Effector memory CD8-positive, alpha-beta T cell (primary cell): ENCODE measurements at places on chromosomes 1 and 21.

DNA sequence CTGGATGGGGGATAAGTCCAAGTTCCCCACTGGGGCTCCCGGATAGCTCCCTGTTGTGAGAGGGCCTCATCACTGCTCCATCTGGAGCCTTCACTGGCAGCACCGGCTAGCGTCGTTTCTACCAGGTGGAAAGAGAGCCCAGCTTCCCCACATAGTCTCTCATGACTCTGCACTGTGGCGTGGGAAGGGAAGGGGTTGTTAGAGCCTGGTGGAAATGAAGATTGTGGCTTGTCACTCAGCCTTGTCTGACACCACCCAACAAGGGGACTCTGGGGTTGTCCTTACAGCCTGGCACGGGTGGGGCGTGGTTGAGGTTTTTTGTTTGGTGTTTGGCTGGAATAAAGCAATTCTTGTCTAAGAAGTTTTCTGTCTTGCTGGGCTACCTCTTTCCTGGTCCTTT is 94.6 kb downstream of the ADARB1 start:
- no peak for DNase-seq

- DNase-seq = no peak
Observed at GRCh38 chr1:24191860-24192259, 4.8 kb upstream of the IFNLR1 start.

DNA sequence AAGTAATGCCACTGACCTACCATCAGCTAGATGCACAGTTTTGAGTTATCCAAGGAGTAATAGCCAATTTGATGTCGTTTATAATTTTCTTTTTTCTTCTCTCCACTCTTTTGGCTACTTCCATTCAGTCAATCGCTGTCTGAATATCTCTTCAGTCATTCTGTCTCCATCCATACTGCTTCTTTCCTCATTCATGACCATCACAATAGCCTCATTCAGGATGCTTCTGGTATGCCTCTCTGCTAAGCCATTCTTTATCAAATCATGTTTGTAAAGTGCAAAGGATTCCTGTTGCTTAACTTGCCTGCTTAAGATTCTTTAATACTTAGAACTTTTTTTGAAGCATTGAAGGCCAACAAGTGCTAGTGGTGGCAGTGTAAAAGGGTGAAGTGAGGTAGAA is 20.2 kb downstream of the TYW3 start:
- DNase-seq = no peak

DNA sequence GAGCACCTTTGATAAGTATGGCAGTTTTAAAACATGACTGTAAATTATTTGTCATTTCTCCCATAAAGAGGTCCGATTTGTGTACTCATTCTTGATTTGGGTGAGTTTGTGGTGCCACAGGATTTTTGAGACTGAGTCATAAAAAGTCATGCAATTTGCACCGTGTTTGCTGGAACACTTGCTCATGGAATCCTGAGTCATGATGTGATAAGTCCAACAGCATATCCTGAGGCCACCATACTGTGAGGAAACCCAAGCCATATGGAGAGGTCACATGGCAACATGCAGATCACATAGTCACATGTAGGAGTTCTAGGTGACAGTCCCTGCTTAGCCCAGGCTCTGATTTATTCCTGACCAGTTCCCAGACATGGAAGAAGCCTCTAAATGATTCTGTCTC is 40.8 kb upstream of the PRRX1 start:
- no peak for DNase-seq

DNA sequence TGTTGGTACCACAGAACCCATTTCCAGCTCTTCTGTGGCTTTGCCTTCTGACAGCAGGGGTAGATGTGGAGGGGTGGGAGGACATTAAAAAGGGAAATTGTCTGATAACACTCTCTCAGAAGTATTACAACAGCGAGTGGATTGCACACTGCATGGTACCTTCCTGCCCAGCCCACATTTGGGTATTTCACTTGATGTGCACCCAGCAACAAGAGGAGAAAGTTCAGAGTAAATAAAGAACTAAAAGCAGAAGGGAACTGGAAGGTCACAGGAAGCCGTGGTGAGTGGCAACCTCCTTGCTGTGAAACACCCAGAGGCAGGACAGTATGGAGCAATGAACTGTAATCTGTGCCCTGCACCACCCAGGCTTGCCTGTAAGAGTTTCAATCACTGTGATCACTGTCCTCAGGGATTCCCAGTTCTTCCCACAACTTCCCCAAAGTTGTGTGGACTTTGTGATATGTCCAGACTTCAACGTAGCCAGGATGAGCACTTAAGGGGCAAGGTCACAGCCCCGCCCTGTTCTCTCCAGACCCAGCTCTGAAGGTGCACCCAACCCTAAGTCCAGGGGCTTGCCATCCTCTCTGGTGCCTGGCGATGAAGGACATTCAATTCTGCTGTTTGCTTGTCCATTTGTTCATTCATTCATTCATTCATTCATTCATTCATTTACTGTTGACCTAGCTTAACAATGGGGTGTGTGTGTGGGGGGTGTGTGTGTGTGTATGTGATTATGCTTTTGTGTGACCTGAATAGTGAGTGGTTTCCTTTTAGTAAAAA is 18.7 kb upstream of the F5 start:
- DNase-seq = peak; percentile 47

- DNase-seq = no peak
Observed at GRCh38 chr1:182357171-182357570, 34.4 kb downstream of the GLUL start.

- DNase-seq = no peak
Observed at GRCh38 chr1:26524181-26524580, 5.4 kb upstream of the RPS6KA1 start.

GRCh38 chr1:157624471-157624870 is 26.6 kb upstream of the FCRL4 start:
- no peak for DNase-seq

DNA sequence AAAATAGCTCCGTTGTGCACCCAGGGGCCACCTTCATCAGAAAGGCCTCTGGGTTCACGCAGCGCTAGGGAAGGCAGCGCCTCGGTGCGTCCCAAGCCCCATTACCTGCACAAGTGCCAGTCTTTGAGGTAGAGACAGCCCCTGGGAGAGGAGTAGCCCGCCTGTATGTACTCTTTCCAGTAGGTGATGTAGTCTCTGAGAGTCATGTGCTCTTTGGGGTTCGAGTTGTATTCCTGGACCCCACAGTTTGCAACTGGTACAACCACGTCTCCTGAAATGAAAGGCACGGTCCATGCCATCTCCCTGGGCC is 601 bp downstream of the JMJD4 start:
- no peak for DNase-seq

DNA sequence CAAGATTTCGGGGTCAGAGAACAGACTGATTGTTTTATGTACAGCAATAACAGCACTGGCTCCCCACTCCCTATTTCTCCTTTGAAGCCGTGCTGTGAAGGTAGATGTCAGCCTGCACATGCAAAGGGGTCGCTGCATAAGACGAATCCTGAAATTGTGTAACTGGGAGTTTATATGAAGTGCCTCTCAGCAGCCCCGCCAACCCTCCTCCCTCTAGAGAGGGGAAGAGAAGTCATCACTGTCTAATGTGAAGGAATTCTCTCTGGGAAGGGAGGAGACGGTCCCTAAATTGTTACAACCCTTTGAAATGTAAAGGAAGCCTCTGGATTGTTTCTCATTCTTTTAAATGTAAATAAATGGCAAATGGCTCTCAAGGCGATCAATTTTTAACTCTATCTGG is 545.3 kb downstream of the PLA2G4A start:
- no peak for DNase-seq

DNA sequence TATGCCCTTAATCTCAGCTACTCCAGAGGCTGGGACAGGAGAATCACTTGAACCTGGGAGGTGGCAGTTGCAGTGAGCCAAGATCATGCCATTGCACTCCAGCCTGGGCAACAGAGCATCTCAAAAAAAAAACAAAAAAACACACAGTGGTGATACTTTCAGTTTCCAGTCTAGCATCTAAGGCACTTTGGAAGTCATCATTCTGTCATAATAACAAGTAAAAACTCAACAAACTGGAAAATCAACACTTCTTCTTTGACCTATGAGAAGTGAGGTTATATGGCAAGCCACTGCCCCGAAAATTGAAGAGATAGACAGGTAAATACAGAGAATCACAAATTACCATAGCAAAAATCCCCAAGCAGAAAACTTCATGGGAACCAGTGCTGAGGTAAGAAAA is 51.9 kb downstream of the IL12RB2 start:
- DNase-seq = no peak

- DNase-seq = no peak
Observed at GRCh38 chr1:177133977-177134538, 30.5 kb downstream of the ASTN1 start.

DNA sequence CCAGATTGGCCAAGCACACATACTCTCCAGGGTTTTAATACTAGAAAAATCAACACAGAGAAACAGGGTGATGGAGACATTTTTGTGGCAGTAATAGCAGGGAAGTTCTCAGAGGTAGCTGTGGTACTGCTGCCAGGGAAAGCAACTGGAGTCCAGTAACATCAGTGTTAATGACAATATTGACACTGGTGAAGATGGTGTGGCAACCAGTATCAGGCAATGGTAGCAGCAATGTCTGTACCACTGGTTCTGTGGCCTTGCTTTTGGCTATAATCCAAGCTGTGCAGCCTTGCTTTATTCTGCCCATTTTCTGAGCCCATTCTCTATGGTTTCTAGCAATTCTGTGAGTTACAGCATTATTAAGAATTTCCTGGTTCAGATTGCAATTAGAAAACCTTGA is 1.6 kb upstream of the SNX7 start:
- DNase-seq = no peak

GRCh38 chr1:39204441-39205081 is at the start of gene MACF1:
TSS of gene MACF1 (plus strand) at chr1:39204695. CDS start at chr1:39205023, 328 bp downstream.
- no peak for DNase-seq

GRCh38 chr1:6465461-6466005 is 440 bp downstream of the TNFRSF25 start:
- DNase-seq = peak; percentile 47

GRCh38 chr1:46136711-46137110 is 4.3 kb upstream of the PIK3R3 start:
- no peak for DNase-seq

GRCh38 chr1:107776900-107777663 is 187.9 kb downstream of the VAV3 start:
- no peak for DNase-seq

- peak; percentile 57 for DNase-seq
Observed at GRCh38 chr1:40948741-40949443, 30.6 kb upstream of the CTPS1 start.

GRCh38 chr1:236744533-236744932 is 50.6 kb upstream of the MTR start:
- no peak for DNase-seq

- peak; percentile 54 for DNase-seq
Observed at GRCh38 chr21:39385299-39386145, 36.6 kb upstream of the HMGN1 start.

GRCh38 chr1:205013683-205014367 is 29.2 kb upstream of the CNTN2 start:
- no peak for DNase-seq

DNA sequence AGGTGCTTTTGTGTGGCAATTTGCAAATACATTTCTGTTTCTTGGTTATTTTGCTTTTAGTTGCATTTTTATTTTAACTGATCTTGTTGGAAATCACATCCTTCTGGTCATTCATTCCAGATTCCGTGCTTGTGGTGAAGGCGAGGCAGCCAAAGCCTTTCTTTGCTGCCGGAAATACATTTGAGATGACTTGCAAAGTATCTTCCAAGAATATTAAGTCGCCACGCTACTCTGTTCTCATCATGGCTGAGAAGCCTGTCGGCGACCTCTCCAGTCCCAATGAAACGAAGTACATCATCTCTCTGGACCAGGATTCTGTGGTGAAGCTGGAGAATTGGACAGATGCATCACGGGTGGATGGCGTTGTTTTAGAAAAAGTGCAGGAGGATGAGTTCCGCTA is 34.8 kb upstream of the CD101 start:
- no peak for DNase-seq

DNA sequence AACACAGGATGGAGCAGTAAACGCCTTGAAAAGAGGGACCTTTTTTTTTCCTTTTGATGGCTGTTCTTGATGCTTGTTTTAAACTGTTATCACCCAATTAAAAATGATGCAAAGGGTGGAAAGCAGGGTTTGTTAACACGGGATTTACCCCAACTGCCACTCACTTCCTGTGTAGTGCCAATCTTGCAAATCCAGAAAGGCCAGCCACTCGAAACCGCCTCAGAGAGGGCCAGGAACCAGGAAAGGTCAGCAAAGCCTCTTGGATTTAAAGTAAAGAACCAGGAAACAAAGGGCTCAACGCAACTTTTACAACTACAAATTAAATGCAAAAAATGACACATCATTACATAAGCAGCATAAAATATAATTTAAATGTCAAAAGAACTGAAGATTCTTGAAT is 347.4 kb downstream of the PDE4B start:
- no peak for DNase-seq

DNA sequence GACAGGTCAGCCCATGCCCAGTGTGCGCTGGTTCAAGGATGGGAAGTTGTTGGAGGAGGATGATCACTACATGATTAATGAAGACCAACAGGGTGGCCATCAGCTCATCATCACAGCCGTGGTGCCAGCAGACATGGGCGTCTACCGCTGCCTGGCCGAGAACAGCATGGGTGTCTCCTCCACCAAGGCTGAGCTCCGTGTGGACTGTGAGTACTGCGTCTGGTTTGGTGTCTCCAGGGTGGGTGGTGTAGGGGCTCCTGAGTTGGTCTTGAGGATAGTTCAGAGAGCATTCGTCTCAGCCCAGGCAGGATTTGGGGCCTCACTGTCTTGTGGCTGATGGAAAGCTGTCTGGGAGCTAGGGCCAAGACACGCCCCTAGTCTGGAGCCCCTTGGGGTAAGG is 83.2 kb downstream of the TRIM11 start:
- DNase-seq = no peak

DNA sequence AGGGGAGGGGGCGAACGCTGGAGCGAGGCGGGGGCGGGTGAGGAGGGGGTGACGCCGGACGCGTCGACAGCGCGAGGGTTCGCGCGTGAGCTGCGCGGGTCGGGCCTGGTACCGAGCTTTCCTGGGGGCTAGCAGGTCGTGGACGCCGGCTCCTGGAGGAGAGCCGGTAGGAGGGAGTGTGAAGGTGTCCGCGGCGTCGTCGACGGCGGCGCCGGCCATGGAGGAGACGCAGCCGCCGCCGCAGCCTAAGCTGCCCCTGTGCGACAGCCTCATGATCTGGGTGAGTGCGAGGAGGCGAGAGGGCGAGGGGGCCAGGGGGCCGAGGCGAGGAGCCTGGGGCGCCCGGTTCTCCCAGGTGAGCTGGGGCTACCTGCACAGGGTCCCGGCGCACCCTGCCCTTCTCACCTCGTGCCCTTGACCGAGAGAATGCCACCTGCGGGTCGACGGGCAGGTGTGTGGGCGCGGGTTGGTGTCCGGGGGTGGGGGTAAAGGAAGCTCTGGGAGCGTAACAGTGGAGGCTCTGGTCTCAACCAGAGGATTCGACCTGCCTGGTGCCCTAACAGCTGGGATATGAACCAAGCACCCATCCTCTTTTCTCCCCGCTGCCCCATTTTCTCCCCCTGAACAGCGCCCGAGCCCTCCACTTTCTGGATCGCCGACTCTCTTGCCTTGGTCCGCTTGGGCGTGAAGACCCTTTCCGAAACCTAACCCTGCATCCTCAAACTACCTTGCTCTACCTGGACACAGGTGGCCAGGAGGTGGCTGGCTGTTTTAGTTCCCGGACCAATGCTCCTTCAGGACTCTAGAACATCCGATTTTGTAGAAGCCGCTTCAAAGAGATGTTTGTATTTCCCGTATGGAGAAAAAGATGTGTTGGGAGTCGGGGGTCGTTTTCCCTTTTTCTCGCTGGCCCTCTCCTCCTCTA is at the start of gene HOOK1:
Gene HOOK1, plus strand, starts transcription at position 49 of the 925 bp plus-strand sequence. Its CDS starts 169 bp downstream, at position 218.
- DNase-seq = peak; percentile 1

- no peak for DNase-seq
Observed at GRCh38 chr21:43720539-43721166, 1.7 kb downstream of the PDXK start.
